Stimulated activated CD4-positive, alpha-beta T cell treated with anti-CD3 and anti-CD28 coated beads, Interleukin-4, amount 100 ng/mL, for 48 hours (primary cell): ENCODE measurements at places on chromosomes 1 and 21.

- DNase-seq, result no peak
Measured at GRCh38 chr1:214967865-214968575, 114.5 kb upstream of the KCNK2 start.

GRCh38 chr1:178037510-178038253 is 56.2 kb upstream of the RASAL2 start:
- no peak for DNase-seq

DNA sequence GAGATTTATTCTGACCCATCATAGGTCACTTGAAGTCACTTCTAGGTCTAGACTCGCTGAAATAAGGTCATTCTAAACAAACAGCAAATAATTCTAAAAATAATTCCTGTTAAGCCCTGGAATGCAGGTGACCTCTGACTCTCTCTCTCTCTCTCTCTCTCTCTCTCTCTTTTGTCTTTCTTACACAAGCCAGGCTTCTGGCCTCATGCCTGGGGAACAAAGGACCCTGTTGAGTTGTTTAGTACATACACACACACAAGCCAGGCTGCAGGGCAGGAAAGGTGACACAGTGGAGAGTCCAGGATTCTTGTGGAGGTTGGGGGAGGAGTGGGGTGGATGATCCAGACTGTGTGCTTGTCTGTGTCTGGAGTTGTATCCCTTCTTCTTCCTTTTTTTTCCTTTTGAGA is 4.0 kb upstream of the MEX3A start:
- no peak for DNase-seq

- no peak for DNase-seq
Measured at GRCh38 chr1:84759756-84760155, 69.5 kb upstream of the SSX2IP start.

- no peak for DNase-seq
Measured at GRCh38 chr1:169517558-169518186, 31.9 kb upstream of the SLC19A2 start.

DNA sequence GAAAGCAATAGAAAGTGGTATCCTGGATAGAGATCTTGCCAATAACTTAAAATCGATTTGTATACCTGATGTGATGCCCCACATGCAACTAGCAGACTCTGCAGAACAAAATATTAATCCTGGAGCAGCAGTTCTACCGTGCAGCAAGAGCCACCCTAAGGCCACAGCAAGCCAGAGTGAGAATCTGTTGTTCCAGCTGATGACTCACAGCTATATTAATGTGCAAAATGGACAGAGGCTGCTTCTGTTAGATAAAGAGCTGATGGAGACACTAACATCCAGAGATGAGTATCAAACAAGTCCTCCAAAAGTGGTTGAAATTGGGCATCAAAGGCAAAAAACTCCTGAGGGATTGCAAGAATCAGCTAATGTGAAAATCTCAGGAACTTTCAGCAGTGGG is 127.8 kb downstream of the MACF1 start:
- no peak for DNase-seq

DNA sequence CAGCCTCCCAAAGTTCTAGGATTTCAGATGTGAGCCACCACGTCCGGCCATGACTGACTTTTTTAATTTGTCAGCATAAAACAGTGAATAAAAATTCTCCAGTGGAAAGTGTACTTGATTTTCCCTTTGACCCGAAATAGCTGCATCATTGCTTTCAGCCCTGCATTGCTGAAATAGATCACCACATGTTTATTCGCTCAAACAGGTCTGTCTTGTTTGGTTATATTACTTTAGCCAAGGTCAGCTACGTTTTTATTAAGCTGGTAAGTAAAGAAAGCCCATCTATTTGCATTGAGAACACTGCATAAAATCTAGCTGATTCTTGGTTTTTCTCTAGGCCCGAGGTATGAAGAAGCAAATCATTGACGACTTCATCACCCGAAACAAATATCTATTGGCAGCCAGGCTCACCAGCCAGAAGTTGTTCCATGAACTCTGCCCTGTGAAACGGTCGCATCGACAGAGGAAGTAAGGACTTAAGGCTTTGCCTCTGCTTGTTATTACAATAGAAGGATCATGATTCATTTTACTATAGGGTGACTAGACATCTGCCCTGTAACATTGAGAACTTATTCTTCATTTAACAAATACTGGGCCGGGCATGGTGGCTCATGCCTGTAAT is 25.6 kb downstream of the AGMAT start:
- DNase-seq, result no peak

DNA sequence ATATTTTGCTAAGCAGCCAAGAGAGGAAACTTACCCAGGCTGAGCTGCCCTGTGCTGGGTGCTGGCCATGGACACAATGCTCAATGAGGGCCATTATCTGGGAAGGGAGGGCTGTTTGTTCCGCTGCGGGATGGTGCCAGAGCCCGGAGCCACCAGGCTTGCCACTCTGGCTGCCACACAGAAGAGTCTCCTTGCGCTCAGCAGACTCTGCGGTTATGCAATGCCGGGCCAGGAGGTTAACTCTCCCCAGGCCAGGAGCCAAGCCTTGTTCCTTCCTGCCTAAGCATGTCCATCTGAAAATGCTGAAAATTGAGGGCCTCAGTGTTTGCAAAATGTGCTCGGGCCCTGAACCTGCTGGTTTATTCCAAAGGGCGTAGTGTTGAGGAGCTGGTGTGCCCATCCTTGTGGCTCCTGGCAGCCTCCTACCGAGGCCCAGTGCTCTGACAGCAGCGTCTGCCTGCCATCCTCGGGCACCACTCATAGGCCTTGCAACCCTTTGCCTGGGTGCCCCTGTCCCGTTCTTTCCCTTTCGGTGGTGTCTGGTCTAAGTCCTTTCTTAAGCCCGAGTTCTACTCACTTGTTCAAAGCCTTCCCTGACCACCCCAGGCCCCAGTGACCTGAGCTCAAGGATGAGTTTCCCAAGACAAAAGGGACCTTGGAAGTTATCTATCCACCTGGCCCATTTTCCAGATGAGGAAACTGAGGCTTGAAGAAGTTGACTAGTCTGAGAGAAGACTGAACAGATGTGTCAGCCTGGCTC is 133.8 kb upstream of the EDN2 start:
- no peak for DNase-seq
